SJSA1 (cell line): ENCODE measurements at places on chromosomes 1 and 21. TPM values are rescaled to one million over a fixed set of nuclear protein-coding genes. Genes with fewer than 3 reads are reported as not detected.
A peak's percentile ranks its signal among the peaks of the same experiment; 100 is the strongest.

Gene ROR1
- 14.8 and 19.7 TPM in 2 replicates for total RNA-seq

DNA sequence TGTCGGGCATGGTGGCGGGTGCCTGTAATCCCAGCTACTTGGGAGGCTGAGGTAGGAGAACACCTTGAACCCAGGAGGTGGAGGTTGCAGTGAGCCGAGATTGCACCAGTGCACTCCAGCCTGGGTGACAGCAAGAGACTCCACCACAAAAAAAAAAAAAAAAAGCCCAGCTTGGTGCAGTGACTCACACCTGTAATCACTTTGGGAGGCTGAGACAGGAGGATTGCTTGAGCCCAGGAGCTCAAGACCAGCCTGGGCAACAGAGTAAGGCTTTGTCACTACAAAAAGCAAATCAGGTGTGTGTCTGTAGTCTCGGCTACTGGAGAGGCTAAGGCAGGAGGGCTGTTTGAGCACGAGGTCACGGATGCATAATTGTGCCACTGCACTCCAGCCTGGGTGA lies 5.0 kb upstream of the H6PD start:
- DNase-seq, result no peak

Gene LCE1F
- total RNA-seq, result not detected in 2 replicates

Gene ARTN
- total RNA-seq, result not detected in 2 replicates

DNA sequence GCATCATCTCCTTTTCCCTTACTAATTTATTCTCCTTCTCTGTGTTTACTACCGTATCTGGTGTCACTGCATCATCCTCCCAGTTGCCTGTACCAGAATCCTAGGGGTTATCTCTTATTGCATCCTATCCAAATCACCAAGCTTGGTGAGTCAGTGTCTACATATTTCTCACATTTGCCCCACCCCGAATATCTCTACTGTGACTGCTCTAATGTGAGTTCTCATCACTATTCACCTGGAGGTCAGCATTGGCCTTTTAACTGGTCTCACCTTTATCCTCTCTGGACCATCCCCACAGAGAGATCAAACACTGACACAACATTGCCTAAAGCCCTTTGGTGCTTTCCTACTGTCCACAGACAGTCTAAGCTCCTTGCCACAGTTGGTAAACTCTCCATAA lies 45.7 kb upstream of the ZNF648 start:
- no peak for DNase-seq

- no peak for DNase-seq
Observed at GRCh38 chr1:50521703-50522102, 98.5 kb upstream of the DMRTA2 start.

- no peak for DNase-seq
Observed at GRCh38 chr1:8223526-8223925, 94.4 kb upstream of the SLC45A1 start.

DNA sequence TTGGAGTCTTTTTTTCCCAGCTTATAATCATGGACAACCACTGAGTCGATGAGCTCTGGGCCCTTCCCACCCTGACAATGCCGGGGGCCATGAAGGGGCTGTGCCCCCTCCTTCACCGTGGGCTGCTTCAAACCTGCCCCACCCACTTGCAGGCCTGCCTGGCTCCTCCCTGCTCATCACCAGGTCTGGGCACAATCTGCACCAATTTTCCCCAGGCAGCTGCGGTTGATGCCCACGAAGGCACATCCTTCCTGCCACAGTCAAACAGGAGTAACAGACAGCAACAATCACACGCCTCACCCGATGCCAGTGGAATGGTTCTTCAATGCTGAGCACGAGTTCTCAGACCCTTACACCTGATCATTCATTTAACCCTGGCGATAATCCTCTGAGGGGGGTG lies 18.9 kb downstream of the PGLYRP3 start:
- no peak for DNase-seq

Gene BRDT
- total RNA-seq, result not detected in 2 replicates

DNA sequence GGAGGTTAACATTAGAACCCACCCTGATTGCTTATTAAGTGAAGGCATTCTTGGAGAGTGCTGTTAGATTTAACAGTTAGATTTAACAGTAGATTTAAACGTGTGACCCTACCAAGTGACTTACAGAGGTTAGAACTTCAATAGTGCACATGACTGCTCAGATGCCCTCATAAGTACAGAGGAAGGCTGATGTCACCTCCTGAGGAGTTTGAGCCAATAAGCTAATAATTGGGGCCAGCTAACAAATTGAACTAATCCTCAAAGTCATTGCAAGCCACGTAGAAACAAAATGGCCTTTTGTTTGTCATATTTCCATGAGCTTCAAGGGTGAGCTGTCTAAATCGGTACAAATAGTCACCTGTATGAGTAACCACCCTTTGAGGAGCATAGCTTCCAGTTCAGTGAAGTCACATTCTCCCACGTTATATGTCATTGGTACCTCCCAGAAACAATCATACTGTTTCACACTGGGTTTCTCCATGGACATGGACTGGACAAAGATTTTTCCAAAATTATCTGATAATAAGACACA lies 11.7 kb downstream of the AVPR1B start:
- DNase-seq, result no peak

Gene FCMR
- total RNA-seq, result 2.0 and 11.7 TPM in 2 replicates

- no peak for DNase-seq
Observed at GRCh38 chr1:13682444-13682843, 17.5 kb upstream of the PRDM2 start.

Gene PRELP
- not detected in 2 replicates for total RNA-seq

GRCh38 chr1:6912518-6912917 lies 127.3 kb downstream of the CAMTA1 start:
- no peak for DNase-seq

DNA sequence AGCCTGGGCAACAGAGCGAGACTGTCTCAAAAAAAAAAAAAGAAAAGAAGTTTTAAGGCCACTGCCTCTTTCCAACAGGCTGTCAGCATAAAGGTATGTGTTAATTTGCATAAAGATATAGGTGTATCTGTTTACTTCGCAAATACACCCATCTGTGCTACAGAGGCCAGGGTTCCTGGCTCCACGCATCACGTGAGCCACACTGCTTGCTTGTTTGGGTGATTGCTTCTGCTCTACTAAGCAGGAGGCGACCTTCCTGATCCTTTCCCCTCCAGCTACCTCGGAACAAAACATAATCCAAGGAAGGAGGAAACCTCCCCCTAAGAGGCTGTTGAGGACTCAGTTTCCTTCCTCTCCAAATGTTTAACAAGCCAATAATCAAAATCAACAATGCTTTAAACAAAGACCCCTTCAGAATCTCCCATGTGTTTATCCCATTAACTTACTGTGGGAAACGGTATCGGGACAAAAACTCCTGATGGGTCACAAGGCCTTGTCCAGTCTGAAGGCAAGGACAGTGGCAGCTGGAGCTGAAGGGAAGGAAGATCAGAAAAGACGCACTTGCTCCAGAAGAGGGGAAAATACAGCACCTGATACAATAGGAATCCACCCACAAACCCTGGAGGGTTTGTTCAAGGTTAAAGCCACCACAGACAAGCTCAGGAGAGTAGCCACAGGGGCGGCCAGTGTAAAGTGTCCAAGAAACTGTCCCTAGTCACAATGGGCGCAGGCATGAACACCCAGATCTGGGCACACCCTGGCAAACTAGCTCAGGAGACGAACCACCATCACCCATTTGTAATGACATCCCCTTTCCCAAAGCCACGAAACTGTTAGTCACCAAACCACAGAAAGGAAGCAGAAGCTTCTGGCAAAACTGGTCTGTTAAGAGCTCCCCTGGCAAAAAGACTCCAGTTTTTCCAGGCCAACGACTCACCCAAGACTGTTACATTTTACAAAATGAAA lies 17.2 kb downstream of the CTNNBIP1 start:
- DNase-seq, result peak; percentile 68

Gene UFC1
- 60.4 and 105 TPM in 2 replicates for total RNA-seq

GRCh38 chr1:175845338-175845737 lies 101.9 kb upstream of the TNR start:
- no peak for DNase-seq

DNA sequence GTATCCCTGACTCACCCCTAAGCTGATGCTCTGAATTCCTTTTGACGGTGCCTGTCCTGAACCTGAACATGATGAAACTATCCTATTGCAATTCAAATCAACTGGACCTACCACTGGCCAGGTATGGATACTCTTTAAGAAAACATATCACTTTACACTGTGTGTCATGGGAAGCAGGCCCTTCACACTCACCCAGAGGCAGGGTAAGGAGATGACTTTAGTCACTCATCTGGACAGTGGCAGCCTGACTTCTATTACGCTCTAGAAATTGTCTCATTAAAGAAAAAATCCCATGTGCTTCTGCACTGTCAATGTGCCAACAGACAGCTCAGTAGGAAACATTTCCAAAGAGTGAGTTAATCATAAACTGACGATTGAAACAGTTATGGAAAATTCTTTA lies 94.3 kb downstream of the VAV3 start:
- DNase-seq, result no peak

GRCh38 chr21:38048167-38048566 lies 131.9 kb upstream of the KCNJ6 start:
- DNase-seq, result no peak

- DNase-seq, result no peak
Observed at GRCh38 chr1:59733443-59734141, 81.2 kb upstream of the HOOK1 start.

GRCh38 chr1:9888886-9889285 lies 21.2 kb downstream of the CTNNBIP1 start:
- no peak for DNase-seq

- DNase-seq, result no peak
Observed at GRCh38 chr1:184480736-184481135, 93.9 kb downstream of the C1orf21 start.

Gene HEYL
- 12.7 and 14.4 TPM in 2 replicates for total RNA-seq
